ENCODE measurements at places on chromosomes 5 and 9.

GRCh38 chr5:149024477-149024876 is 38.4 kb downstream of the SH3TC2 start:
- peak; percentile 58 for DNase-seq

DNA sequence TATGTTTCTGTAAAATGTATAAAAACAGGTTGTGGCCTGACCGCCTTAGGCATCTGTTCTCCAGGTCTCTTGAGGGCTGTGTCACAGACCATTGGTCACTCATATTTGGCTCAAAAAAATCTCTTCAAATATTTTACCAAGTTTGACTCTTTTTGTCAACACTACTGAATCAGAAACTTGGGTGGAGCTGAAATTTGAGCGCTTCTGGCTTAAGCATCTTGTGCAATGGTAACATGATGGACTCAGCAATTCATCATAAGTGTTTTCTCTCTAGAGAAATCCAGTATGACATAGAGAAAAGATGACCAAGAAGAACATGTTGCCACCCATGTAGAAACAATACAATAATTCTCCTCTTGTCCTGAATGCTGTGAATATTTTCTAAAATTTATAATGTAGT is 387.9 kb downstream of the MAT2B start:
- no peak for DNase-seq

- DNase-seq = no peak
Measured at GRCh38 chr5:62042007-62042406, 264.0 kb upstream of the KIF2A start.

- no peak for DNase-seq
Measured at GRCh38 chr9:26566141-26566540, 326.5 kb downstream of the CAAP1 start.

DNA sequence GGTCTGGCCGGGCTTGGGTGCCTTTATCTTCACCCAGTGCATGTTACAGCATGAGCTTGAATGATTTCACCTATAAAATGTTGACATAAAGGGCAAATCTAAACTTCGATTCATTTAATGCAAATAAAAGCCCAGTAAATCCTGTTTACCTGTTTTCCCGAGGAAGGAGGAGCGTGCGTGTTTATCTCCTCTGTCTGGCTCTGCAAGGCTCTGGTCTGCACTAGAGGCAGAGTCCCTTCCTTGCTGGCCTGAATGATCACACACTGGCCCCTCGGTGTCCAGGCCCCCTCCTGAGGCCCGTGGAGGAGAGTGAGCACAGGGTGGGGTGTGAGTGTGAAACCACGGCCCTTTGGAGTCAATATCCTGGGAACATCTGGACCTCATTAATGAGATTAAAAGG is 125.1 kb upstream of the LHFPL2 start:
- DNase-seq = no peak

DNA sequence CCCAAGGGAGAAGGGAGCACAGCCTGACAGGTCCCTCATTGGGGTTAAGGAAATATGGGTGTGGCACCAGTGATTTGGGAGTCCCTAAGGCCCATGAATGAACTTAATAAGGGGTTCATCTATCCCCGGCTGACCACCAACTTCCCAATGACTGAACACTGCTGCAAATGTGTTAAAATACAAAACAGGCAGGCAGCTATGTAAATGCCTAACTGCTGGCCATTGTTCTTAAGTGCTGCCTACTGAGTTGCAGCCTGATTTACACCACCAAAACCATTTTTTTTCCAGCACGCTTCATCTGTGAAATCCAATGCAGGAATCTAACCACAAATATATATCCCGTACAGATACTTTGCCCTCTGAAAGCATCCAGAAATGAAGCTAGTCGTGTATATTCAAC is 478.5 kb downstream of the PTPRD start:
- DNase-seq = no peak

DNA sequence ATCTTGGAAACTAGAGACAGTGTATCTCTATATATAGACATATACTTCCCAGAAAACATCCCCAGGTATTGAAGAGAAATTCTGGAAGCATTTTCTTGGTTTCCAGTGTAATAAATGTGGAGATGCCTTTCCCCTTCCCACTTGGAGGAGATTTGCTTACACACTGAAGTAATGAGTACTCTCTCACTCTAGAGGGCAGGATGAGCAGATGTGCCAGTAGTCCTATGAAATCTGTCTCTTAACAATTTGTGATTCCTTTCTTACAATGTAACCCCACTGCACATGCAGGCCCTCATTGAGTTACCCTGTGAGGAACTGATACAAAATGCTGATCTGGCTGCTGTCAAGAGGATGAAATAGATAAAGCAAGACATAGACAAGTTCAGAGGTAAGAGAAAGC is 567.2 kb downstream of the SLCO4C1 start:
- DNase-seq = no peak

DNA sequence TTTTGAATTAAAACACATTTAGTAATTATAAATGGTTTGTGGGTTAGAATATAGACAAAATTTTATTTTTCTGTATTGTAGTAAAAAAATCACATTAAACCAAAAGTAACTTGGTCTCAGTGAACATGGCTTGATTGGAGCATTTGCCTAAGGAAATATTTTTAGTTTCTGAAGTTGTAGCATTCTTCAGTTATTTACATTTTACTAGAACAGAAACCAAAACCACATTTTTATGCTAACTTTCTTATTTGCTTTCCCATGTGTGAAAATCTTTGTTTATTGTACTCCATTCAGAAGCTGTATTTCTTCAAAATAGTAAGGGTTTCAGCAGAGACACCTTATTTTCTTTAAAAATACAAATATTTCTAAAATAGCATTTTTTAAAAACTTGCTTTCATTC is 129.9 kb downstream of the SGCD start:
- no peak for DNase-seq

- peak; percentile 50 for DNase-seq
Measured at GRCh38 chr5:148858547-148858946, 32.1 kb downstream of the ADRB2 start.

GRCh38 chr5:172984244-172984953 is 828 bp downstream of the ATP6V0E1 start:
- peak; percentile 91 for DNase-seq

DNA sequence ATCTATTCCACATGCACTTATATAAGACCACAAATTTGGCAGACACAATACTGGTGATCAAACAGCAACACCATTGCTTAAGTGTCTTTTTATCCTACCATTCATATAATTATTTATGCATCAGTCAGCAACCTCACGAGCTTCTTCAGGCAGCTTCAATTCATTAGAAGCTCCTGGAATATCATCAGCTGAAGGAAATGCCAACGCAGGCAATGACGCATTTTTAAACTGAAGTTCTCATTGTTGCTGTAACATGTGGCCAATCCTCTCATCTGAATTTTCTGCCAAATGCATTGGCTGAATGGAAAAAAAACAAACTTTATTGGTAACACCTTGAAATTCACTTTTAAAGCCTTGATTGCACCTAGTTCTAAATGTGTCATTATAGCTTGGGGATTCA is 376.4 kb upstream of the RGMB start:
- peak; percentile 85 for DNase-seq

- DNase-seq = no peak
Measured at GRCh38 chr5:126967808-126968466, 62.4 kb downstream of the MARCHF3 start.

GRCh38 chr5:75265731-75266130 is 29.1 kb upstream of the ANKRD31 start:
- peak; percentile 41 for DNase-seq

GRCh38 chr5:43256261-43256966 is 56.8 kb downstream of the HMGCS1 start:
- no peak for DNase-seq

DNA sequence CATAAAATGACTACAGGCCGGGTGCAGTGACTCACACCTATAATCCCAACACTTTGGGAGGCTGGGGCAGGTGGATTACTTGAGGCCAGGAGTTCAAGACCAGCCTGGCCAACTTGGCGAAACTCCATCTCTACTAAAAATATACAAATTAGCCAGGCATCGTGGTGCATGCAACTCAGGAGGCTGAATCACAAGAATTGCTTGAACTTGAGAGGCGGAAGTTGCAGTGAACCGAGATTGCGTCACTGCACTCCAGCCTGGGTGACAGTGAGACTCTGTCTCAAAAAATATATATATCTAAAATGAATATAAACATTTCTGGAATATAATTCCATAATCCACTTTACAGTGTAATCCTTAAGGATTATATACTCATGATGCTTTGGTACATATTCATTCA is 66.5 kb downstream of the TEX10 start:
- DNase-seq = no peak

DNA sequence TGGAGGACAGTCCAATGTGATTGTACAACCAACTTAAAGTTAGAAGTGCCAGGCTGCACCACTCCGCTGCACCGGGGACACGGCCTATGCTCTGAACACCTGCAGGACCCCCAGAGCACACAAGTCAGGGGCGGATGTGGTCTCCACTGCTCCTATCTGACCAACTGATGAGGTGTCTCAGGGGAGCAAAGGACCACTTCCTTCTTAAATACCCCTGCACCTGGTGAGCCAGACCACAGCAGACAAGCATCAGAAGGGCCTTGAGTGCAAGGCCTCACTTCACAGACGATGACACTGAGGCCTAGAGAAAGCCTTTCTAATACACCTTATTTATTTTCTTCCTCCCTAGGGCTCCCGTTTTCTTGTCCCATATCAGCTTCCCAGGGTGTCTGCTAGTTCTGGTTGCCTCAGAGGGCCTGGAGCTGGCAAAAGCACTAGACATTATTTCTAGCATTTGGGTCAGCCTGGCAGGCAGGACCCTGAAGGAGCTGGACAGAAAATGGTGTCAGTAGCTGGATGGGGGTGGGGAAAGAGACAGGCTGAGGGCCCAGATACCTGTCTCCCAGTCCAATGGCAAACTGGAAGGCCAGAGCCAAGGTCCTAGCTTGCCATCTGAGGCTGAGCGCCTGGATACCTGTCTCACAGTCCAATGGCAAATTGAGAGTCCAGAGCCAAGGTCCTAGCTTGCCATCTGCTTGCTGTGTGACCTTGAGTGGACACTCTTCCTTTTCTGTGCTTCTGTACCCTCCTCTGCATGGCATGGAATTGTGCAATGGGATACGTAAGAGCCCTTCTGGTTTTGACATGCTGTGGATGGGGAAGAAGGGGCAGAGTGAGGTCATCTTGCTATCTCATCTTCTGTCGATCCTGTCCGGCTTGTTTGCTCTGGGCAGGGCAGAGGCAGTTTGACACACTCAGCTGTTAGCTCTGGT is 9.0 kb downstream of the CCDC69 start:
- DNase-seq = no peak

DNA sequence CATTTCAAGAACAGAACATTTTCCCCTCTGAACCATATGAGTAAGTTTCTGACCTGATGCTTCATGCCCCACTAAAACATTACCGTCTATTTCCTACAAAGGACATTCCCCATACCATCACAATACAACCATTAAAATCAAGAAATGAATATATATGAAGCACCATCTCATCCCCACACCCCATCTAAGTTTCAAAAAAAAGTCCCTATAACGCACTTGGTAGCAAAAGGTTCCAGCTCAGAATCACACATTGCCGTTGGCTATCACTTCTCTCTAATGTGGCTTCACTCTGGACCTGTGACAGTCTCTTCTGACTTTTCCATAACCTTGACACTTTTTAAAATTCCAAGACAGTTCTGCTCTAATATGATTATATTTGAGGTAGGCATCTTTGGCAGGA is 5.9 kb downstream of the EMB start:
- no peak for DNase-seq

- DNase-seq = no peak
Measured at GRCh38 chr9:20528253-20528652, 94.0 kb downstream of the MLLT3 start.

- no peak for DNase-seq
Measured at GRCh38 chr9:68802525-68803015, 97.5 kb downstream of the PIP5K1B start.

DNA sequence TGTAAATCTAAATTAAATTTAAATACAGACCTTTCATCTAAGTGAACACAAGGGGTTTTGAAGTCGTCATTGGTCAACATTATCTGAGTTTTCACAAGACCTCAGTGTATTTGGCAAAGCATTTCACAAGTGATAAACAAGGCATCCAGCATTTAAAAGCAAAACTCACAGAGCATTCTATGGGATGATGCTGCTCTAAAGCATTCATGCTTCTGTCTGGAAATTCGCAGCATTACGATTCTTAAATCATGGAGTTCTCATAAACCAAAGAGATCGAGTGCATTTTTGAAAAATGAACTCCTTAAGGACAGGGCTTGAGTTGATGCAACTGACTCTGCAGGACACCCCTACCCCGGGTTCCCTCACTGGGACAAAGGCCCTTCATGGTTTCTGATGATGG is 46.1 kb upstream of the SPATA31E1 start:
- no peak for DNase-seq

DNA sequence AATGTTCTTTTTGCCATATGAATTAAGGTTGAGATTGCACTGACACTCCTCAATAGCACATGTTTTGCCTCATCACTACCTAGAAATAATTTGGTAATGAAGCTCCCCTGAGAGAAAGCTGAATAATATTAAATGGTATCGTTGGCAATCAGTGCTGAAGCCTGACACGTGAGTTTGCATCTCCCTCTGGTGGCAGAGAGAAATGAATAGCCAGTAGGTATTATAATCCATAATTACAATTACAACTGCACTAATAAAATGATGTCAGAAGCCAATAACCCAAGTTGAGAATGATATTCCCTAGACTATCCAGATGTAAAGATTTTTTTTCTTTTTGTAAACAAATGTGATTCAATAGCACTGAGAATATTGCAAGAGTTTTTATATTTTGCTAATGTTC is 700.3 kb downstream of the PTPRD start:
- peak; percentile 32 for DNase-seq

DNA sequence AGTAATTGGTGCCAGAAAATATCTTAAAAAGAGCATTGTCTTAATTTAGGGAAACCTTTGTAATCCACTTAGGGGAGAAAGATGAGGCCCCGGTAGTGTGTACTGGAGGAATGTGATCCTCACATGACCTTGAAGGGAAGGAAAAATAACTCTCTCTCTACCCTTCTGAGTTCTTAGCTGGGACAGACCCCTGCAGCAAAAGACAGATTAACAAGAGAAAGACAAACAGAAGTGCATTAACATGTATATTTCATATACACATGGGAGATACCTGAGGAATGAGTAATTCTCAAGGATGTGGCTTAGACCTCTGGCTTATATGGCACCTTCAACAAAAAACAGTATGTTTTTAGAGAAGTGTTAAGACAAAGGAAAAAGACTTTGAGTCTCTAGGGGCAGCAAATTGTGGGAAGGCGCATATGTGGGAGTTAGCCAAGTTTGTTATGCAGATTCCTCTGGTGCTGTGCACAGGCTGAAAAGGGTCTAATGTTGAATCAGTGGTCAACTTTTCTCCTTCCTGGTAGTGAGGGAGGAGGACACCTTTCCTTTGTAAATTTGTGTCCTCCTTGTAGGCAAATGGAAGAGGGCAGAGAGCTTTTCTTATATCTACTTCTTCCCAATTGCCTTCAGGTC is 138.8 kb downstream of the LRRC70 start:
- DNase-seq = no peak

GRCh38 chr5:40605295-40605958 is 74.3 kb upstream of the PTGER4 start:
- no peak for DNase-seq

GRCh38 chr5:93577854-93578812 is 2.9 kb downstream of the NR2F1-AS1 start:
- peak; percentile 79 for DNase-seq

GRCh38 chr5:78242001-78242400 is 52.5 kb downstream of the AP3B1 start:
- DNase-seq = no peak

GRCh38 chr5:129474544-129474943 is 14.4 kb downstream of the ADAMTS19 start:
- no peak for DNase-seq

- no peak for DNase-seq
Measured at GRCh38 chr5:97418462-97418861, 235.4 kb upstream of the RIOK2 start.
